ENCODE measurements at places on chromosomes 1 and 21.

DNA sequence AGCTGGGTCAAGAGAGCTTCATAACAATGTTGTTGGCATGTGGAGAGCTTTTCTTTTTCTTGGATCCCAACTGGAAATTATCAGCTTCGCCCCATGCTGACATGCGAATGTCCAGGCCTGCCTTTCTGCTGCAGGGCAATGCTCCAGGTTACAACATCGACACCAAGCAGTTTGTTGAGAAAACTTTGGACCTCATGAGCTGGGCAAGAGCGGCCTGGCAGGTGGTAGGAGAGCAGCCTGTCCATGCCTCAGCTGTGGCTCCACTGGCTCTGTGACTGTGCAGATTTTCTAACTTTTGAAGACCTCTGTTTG is 41.4 kb downstream of the MTARC1 start:
- no peak for DNase-seq

DNA sequence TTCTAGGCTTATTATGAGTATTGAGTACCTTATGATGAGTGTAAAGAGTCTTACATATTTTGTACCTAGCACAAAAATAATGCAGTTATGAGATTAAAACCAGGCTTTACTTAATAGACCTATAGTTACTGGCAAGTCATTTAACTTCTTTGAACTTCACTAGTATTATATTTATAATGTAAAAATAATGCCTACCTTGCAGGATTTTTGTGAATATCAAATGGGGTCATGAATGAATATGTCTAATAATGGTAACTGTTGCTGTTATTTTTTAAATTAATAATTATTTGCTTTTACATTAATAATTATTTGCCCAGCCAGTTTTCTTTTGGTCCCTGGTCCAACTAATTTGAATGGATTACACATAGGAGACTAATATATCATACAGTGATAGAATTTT is 242.5 kb downstream of the GPR52 start:
- no peak for DNase-seq

DNA sequence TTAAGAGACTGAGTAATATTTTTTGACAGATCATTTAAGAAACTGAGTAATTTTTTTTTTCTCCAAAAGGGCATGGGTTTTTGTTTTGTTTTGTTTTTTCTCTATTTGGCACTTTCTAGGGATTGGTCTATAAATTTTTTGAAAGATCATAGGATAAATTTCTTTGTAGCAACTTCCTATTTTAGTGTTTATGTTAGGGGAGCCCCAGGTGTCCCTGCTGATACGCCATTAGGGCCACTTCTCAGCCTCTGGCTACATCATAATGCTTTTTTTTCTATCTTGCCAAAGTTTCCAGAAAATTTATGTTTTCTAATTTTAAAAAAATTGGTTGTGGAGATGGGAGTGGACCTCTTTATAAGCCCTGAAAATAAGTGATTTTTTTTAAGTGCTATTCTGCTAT is 2.6 kb downstream of the GABPA start:
- no peak for DNase-seq

- DNase-seq, result no peak
Measured at GRCh38 chr1:190963321-190963720, 485.7 kb upstream of the BRINP3 start.

- DNase-seq, result no peak
Measured at GRCh38 chr21:10641107-10641506, 119.7 kb downstream of the TPTE start.

DNA sequence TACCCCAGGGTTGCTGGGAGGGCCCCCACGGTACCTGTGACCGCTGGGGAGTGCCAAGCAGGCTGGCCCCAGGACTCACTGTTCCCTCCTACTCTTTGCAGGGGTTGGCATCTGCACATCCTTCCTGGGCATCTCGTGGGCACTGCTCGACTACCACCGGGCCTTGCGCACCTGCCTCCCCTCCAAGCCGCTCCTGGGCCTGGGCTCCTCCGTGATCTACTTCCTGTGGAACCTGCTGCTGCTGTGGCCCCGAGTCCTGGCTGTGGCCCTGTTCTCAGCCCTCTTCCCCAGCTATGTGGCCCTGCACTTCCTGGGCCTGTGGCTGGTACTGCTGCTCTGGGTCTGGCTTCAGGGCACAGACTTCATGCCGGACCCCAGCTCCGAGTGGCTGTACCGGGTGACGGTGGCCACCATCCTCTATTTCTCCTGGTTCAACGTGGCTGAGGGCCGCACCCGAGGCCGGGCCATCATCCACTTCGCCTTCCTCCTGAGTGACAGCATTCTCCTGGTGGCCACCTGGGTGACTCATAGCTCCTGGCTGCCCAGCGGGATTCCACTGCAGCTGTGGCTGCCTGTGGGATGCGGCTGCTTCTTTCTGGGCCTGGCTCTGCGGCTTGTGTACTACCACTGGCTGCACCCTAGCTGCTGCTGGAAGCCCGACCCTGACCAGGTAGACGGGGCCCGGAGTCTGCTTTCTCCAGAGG is 6.8 kb downstream of the XKR8 start:
- DNase-seq, result no peak

- no peak for DNase-seq
Measured at GRCh38 chr1:41504114-41505035, 19.9 kb upstream of the EDN2 start.

DNA sequence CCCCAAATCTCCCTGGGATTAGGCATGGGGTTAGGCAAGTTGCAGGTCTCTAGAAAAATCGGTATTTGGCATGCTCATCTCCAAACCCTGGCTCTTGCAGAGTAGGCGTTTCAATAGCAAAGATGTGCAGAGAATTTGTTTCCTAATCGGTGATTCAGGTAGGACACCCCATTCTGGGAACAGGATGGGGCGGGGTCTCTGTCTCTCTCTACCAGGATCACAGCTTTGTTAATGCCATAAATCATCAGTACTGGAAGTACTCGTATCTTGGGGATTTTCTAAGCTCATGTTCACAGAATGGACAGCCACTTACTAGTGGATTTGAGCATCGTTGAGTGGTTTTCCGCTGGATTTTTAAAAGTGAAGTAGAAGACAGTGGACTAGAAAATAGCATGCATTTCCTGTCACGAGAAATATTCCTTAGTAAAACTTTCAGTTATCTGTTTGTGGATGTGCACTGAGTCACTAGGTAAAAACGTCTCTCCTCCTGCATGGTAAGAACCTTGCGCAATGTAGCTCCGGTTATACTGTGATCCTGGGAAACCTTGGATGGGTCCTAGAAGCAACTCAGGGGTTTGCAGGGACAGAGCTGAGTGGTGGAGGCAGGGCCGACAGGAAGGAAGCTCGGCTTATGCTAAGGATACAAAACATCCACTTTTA is 5.1 kb downstream of the TMEM51 start:
- DNase-seq, result no peak

DNA sequence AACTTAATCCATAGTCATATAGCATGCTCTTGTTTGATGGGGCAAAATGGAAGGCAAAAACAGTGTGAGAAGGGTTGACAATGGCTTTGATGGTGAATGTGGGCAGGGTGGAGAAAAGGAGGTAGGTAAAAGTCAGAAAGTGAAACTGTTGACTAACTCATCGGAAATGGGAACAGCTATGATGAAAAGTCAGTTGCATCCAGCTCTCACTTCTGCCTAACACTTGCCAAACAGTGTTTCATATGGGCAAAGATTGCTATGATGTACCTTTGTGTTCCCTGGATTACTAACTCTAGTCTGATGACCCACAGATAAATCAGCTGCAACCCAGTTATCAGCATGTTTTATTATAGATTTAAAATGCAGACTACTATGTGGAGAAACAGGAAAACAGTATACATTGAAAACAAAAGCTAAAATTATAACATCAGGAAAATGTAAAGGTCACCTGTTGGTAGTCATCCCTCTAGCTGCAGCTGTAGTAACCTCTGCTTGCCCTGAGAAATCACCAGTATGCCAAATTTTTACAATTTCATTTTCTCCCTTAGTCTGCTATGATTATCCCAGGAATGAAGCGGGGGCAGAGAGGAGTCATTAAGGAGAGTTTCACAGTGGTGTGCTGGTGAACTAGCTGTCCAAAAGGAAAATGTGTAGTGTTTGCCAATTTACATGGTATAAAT is 11.7 kb downstream of the TNFSF18 start:
- DNase-seq, result no peak

DNA sequence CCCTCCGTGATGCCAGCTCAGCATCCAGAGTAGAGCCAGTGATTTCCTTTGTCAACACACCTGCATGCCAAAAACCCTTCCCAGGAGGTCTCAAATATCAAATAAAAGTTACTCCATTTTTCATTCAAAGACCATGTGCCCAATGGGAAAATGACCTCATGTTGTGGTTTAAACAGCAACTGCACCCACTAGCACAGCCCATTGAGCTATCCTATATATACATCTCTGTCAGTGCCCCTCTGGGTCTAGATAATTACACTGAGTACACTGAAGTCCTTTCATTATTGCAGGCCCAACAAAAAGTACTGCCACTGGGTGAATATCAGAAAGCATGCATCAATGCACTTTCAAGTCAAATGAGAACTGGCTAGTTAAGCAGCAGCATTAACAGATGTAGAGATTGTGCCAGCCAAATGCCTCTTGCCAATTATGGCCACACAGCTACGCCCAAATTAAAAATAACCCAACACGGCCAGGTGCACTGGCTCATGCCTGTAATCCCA is 117.7 kb downstream of the SLC45A1 start:
- DNase-seq, result no peak

- no peak for DNase-seq
Measured at GRCh38 chr1:191685669-191686068, 472.6 kb upstream of the RGS18 start.

DNA sequence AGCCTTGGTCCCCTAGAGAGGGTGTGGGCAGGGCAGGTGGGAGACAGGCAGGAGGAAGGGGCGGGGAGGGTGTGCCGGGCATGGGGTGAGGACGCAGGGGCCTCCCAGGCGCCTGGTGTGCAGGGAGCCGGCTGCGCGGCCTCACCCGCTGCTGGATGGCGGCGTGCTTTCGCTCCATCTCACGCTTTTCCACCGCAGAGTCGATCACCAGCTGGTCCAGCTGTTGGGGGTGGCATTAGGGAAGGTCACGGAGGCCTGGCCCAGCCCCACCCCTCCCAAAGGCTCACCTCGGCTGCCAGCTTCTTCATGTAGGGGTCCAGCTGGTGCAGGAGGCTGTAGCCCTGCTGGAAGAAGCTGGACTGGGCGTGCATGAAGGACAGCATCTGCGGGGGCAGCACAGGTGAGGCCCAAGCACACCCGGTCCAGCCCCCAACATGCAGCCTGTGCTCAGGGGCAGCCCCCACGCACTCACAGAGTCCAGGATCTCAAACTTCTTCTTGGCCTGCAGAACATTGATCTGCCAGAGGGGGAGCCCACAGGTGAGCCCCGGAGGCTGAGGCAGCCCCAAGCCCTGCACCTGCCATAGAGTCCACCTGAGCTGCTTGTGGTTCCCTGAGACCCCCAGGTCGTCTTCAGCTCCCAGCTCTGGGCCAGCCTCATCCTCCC is 7.9 kb downstream of the ACAP3 start:
- no peak for DNase-seq

- DNase-seq, result no peak
Measured at GRCh38 chr1:40782371-40782956, 1.1 kb upstream of the KCNQ4 start.

DNA sequence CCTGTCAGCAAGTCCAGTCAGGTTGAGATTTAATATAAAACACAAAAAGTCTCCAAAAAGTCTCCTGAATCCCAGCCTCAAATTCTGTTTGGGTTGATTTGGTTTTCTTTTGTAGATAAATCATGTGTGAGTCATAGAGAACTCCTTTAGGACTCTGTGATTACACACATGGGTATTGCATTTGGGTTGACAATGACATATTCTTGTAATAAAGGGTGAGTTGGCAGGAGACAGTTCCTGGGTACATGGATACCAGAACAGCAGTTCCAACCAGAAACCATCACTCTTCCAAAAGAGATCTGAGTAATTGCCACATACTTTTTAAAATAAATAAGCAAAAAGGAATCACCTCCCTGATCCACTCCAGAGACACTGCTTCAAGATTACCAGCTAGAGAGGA is 8.9 kb downstream of the CR2 start:
- DNase-seq, result no peak

DNA sequence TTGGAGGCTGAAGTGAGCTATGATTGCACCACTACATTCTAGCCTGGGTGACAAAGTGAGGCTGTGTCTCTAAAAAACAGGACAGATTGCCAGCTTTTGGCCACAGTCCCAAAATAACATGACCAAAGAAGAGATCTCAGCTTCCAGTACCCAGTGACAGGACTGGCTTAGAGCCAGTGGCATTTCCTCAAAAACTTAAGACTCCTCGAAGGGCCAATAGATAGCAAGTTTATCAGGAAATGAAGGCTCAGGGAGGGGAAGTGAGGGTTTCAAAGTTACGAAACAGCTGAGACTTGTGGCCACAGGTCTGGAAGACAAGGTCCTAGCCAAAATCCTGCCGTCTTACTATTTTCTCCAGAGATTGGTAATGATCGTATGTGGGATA is 6.3 kb upstream of the TMEM39B start:
- DNase-seq, result no peak

GRCh38 chr1:201749059-201749690 is 79.8 kb upstream of the IPO9 start:
- DNase-seq, result no peak

- DNase-seq, result no peak
Measured at GRCh38 chr1:14625996-14626395, 27.5 kb downstream of the KAZN start.

GRCh38 chr1:67314696-67315095 is 7.0 kb downstream of the IL12RB2 start:
- no peak for DNase-seq

DNA sequence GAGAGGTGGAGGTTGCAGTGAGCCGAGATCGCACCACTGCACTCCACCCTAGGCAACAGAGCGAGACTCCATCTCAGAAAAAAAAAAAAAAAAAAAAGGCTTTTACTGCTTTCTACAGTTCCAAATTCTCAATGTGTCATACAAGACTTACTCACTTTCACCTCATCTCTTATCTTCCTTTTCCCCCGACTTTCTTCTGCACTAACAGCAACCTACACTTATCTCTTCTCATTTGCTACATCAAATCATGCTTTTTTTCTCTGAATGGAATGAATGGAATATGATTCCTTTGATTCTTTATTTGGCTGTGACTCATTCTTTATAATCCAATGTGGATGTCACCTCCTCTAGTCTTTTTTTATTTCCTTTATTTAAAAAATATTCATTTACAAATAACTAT is 168.4 kb upstream of the DMRTA2 start:
- DNase-seq, result no peak

DNA sequence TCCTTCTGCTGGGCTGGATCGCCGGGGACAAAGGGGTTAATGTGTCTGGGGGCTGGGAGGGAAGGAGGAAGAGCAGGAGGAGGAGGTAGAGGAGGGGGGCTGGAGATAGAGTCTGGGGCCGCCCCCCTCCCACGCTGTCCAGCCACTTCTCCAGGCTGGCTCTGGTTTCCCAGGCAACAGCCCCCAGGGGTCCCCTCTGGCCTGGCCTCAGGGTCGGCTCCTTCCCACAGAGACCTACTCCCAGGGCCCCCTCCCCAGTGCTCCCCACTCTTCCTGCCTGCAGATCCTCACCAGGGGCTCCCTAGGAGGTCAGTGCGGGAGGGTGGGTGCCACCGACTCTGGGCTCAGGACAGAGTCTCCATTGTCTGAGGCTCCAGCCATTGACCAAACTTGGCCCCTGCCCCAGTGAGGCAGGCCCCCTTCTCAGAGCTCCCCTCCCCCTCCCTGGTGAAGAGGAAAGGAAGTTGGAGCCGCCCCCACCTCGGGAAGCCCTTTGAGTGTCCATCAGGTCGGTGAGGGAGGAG is 34.1 kb downstream of the ARHGEF10L start:
- no peak for DNase-seq
